ENCODE measurements at places on chromosomes 3 and 15.

DNA sequence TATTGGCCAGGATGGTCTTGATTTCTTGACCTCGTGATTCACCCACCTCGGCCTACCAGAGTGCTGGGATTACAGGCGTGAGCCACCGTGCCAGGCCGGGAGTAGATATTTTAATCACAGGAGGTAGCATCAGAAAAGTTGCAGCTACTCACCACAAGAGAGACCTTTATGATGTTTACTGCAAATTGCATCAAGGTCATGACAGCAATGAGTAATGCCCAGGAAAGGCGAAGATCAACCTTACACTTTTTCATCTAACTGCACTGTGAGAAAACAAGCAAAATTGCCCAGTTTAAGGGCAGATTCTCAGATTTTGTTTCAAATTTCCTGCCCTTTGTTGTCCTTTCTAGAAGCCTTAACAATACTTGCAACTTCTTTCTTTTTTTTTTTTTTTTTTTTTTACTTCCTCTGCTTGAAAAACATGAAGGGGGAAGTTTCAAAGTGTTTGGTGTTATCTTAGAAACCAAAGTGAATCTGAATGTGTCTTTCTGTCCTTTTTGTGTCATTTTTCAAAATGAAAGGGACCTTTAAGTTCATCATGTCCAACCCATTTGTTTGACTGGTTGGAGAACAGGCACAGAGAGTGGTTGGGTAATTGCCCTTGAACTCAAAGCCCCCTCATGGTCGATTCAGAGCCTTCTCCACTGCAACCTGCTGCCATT, 25.0 kb downstream of the TGFBR2 start:
- DNase-seq, result peak; percentile 37

DNA sequence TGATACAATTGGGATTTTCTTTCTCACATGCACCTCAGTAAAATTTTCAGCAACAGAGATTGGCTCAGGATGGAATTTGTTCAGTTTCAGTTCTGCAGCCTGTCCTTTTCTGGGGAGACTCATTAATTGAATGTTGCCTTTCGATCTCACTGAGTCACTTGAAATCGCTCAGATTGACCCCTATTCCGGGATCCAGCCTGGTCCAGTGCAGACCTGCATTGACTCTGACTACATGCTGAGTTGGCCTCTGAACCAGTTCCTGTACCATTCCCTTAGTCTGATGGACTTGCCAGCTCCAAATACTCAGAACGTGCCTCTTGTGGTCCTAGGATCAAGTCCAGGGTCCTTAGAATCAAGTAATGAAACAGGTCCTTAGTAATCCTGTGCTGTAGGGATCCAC, 9.4 kb downstream of the IGF1R start:
- no peak for DNase-seq

- DNase-seq, result no peak
Observed at GRCh38 chr15:82647045-82647834, at the start of gene CPEB1. Gene CPEB1, minus strand, starts transcription at chr15:82647363. Its CDS starts 18,904 bp downstream, at chr15:82628459.

DNA sequence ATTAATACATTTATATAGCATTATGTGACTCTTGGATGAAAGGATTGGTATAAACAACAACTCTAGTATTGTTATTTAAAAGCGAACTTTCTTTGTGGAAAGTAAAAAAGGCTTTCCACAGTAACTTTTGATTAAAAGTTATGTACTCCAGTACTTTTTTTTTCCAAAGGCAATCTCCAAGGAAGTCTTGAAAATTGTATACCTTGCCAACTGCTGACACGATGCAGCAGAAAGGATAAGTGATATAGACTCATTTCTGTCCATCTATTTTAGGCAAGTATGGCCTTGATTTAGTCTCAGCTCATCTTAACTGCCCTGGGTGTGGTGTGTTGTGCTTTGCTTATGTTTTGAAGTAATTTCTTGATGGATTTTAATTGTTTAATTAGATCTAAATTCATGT, 79.7 kb downstream of the OTOL1 start:
- no peak for DNase-seq

DNA sequence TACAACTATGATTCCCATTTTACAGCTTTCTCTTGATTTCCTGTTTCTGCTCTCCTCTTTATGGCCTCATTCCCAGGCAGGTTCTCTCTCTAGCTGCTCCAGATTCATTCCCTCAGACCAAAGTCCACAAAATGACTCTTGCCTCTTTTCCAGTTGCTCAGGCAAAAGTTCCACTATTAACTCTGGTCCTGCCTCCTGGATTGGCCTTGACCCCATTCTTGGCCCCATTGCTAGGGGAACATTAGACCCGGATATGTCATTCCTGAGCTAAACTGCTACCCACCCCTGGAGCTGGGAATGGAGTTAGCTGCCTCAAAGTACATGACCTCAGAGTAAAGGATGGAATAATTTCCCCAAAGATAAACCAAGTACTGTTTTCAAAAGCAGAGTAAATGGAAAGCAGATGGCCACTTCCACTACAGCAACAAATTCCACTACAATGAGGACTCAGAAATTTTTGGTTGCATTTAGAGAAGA, 73.0 kb upstream of the GAP43 start:
- no peak for DNase-seq

DNA sequence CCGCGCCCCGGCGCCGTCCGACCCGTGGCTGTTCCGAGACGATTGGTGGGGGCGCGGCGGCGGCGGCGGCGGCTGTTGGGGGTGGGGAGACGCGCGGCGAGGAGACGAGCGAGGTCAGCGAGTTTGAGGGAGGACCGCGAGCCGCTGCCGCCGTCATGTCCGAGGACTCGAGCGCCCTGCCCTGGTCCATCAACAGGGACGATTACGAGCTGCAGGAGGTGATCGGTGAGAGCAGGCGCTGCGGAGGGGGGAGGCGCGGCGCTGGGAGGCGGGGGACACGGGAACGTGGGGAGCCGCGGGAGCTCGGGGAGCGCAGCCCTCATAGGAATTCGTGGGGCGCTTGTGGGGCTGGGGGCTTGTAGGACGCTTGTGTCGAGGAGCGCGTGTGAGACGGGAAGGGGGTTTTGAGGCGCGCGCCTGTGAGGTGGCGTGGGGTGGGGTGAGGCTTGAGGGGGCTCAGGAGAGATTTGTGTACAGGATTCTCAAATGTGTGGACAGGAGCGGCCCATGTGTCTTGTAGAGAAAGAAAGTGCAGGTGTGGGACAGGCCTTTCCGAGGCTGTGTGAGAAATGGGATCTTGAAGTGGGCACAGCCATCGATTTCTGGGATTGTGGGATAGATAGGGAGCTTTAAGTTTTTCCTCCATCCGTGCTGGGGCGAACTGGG, 518 bp downstream of the OXSR1 start:
- DNase-seq, result no peak

DNA sequence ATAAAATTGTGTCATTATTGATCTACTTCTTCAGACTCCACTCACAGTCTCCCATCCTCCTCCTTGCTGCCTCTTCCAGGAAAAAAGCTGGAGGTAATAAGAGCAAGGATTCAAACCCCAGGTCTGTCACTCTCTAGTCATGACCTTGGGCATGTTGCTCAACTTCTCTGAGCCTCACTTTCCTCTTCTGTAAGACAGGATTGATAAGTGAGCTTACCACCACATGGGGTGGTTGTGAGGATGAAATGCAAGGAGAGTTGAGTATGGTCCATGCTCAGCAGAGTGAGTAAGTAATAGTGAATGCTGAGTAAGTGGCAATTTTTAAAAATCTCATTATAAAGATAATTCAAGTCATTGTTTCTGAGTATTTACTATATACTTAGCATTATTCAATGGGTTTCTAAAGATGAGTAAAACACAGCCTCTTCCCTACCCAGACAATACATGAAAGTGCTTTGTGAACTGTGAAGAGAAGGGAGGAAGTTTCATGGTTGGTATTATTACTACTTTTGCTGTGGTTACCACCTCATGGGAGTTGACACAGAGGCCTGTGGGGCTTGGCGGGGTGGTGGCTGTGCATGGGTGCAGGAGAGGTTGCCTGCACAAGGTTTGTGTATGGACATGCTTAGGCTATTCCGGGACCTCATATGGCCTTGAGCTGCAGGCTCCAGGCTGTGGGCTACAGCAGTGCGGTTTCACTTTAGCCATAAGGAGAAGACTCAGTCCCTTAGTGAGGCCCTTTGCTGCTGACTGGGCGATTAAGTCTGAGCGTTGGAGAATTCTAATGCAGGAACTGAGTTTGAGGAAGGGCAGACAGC, 30.0 kb downstream of the SLC6A11 start:
- DNase-seq, result no peak

GRCh38 chr3:99545941-99546580, 92.3 kb upstream of the COL8A1 start:
- DNase-seq, result no peak

DNA sequence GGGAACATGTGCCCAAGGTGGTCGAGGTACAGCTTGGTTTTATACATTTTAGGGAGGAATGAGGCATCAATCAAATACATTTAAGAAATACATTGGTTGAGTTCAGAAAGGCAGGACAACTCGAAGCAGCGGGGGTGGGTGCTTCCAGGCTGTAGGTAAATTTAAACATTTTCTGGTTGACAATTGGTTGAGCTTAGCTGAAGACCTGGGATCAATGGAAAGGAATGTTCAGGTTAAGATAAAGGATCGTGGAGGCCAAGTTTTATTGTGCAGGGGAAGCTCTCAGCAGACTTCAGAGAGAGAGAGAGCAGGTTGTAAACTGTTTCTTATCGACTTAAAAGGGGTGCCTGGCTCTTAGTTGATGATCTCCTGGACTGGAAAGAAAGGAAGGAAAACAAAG, 11.3 kb downstream of the CPN2 start:
- DNase-seq, result no peak

- no peak for DNase-seq
Observed at GRCh38 chr3:106920609-106921008, 456.6 kb upstream of the CCDC54 start.

DNA sequence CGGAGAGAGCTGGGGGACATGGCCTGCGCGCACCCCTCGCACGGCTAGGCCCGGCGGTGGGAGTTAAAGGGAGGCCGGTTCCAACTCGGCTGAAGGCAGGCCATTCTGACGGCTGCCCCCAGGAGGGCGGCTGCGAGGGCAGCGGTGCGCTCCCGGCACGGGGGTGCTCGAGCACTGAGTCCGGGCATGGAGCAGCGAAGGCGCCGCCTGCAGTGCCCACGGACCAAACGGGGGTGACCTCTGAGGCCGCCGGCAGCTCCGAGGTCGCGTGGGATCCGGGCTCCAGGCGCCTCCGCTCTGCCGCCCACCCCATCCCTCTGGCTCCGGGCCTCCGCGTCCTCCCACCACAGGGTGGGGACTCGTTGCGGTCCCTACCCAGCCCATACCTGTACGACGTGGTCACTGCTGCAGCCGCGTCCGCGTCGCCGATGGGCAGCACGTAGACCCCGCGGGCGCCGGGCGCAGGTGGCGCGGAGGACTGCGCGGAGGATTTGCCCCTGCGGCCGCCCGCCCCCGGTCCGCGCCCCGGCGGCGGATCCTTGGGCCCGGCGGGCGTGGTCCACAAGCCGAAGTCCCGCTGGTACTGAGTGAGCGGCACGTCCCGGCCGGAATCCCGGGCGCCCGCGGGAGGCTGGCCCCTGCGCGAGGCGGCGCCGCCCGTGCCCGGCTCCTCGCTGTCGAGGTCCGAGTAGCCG, 469 bp downstream of the MAP6D1 start:
- no peak for DNase-seq

GRCh38 chr3:153961494-153961893, 159.7 kb upstream of the ARHGEF26 start:
- no peak for DNase-seq

DNA sequence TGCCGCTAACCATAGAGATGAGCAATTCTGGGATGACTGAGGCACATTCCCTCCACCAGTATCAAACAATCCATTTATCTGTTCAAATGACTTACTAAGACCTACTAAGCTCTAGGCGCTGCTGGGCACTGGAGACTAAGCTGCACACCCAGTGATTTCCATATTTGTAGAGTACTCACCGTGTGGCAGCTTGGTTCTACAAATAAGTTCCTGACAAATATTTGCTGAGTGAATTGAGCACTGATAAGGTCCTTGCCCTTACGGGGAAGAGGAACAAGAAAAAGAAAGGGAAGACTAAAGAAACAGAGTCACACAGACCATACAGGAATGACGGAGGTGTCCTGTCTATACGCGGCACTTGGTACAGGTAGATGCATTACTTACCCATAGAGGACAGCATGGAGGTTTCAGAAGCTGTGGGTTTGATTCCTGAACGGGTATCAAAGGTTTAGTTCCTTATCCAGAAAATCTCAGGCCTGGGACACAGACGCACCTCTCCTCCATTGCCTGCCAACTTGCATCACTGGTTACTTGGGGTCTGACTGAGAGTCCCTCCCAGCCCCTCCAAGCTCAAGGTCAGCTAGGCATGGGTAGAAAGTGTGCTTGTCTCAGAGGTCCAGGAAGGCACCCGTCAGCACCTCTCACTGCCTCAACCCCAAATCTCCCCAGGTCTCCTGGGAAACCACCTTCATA, 298.6 kb upstream of the LYSMD4 start:
- DNase-seq, result no peak

- DNase-seq, result no peak
Observed at GRCh38 chr3:114741066-114741465, 406.0 kb downstream of the ZBTB20 start.

DNA sequence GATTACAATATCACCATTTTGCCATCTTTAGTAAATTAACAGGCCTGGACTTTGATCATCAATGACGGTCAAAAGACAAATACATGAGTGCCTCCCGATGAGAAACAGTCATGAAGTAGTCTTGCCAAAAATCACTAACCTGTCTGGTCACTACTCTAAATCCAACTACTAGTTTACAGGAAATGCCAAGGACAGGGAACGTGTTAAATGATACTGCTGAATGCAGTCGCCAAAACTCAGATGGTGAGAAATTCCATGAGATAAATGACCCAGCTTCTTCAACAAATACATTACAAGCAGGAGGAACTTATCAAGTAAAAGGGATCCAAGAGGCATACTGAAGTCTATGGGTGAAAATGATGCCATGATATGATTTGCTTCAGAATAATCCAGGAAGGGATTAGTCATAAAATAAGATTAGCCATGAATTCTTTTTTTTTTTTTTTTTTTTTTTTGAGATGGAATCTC, 35.8 kb upstream of the ATP13A3 start:
- DNase-seq, result no peak

- no peak for DNase-seq
Observed at GRCh38 chr3:73592154-73593144, 32.3 kb downstream of the PDZRN3 start.

DNA sequence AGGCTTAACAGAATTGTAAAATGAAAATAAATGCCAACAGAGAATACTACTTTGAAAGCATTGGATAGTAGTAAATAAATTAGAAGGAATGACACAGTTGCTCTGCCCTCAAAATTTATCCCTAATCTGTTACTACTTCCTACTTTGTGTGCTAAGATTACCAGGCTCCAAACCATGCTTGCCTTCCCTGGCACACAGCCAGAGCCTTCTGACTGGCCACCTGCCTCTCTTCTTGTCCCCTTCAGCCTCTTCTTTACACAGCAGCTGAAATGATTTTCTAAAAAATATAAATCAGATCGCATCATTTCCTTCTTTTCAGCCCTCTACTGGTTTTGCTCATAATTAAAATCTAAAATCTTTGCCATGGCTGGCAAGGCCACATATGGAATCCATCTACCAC, 334.1 kb downstream of the FHIT start:
- no peak for DNase-seq

- DNase-seq, result no peak
Observed at GRCh38 chr3:69214241-69214640, 91.8 kb upstream of the LMOD3 start.

DNA sequence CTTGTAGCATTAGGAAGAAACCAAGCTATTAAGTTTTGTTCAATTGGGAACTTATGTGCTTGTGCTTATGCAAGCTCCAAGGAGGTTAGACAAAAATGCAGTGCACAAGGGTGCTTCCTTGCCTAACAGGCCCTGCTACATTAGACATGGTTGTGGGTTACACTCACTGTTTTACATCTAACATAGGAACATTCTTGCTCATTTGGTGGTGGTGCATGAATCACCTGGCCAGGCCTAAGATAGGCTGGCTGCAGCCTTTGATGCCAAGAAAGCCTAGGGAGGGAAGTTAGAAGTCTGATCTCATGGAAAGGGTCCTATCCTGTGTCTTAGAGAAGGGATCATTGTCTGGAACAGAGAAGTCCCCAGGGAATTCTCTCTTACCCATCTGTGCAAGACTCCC, 43.5 kb downstream of the CA12 start:
- no peak for DNase-seq
